ENCODE measurements at places on chromosomes 2 and 18.

GRCh38 chr2:73202156-73203054 lies at the start of gene NOTO:
TSS of gene NOTO (plus strand) at chr2:73202574. CDS start at chr2:73202667, 93 bp downstream.
- DNase-seq, result no peak

DNA sequence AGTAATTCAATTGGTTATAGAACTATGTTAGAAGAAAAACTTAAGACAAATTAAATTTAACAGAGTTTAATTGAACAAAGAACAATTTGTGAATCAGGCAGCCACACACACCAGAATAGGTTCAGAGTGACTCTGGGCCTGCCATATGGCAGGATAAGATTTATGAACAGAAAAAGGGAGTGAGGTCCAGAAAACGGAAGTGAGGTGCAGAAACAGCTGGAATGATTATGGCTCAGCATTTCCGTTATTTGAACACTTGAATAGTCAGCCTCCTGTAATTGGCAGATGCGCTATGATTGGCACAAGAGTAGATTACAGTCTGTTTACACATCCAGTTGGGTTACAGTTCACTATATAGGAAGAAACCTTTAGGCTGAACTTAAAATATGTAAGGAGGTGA lies 99.0 kb downstream of the MBD2 start:
- no peak for DNase-seq

GRCh38 chr2:233519787-233520611 lies 46.6 kb downstream of the USP40 start:
- DNase-seq, result no peak

- DNase-seq, result no peak
Measured at GRCh38 chr2:217117523-217117922, 257.7 kb upstream of the TNP1 start.

GRCh38 chr2:183543222-183543621 lies 419.0 kb downstream of the NUP35 start:
- no peak for DNase-seq

DNA sequence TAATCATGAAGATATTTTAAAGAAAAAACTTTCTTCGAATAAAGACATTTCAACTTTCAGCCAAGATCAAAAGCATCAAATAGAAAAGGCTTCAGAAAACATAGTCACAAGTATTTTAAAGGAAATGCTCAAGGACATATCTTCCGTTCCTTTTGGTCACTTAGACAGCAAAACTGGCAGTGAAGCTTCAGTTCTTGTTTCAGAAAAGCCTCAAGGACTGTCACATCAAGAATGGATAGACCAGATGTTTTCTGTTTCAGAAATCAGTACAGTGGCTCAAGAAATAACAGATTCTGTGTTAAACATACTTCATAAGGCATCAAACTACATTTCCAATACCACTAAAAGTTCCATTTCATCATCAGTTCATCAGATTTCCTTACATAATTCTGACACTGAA lies 51.8 kb downstream of the FSIP2 start:
- no peak for DNase-seq

All from AG09309 (cell line).